Fibroblast of villous mesenchyme (primary cell): ENCODE measurements at places on chromosomes 4 and X. TPM values are rescaled to one million over a fixed set of nuclear protein-coding genes. Genes with fewer than 3 reads are reported as not detected.

DNA sequence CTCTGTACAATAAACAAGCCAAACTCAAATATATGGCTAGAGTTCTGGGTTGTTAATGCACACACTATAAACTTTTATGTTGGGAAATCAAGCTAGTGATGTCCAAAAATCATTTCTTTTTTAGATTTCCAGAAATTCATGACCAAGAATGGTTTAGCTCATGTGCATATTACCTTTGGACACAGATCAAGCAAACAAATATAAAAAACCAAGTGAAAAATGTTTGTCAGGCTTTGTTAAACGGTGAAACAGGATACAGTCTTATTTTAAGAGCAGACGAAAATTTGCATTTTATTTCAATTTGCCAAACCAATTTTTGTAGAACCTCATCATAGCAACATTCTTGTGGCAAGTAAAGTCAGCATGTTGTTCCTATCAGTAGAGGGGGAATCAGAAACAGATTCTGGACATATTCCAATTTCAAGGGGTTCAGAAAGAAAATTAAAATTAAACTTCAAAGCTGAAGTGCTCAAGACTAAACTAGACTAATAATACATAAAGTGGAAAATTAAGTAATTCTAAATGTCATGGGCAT, 413.6 kb downstream of the TRIML1 start:
- no peak for DNase-seq

GRCh38 chrX:131752493-131753198, 208.8 kb downstream of the OR13H1 start:
- peak; percentile 93 for DNase-seq

- DNase-seq, result no peak
Observed at GRCh38 chr4:34047363-34047762, 2197.0 kb downstream of the ARAP2 start.

DNA sequence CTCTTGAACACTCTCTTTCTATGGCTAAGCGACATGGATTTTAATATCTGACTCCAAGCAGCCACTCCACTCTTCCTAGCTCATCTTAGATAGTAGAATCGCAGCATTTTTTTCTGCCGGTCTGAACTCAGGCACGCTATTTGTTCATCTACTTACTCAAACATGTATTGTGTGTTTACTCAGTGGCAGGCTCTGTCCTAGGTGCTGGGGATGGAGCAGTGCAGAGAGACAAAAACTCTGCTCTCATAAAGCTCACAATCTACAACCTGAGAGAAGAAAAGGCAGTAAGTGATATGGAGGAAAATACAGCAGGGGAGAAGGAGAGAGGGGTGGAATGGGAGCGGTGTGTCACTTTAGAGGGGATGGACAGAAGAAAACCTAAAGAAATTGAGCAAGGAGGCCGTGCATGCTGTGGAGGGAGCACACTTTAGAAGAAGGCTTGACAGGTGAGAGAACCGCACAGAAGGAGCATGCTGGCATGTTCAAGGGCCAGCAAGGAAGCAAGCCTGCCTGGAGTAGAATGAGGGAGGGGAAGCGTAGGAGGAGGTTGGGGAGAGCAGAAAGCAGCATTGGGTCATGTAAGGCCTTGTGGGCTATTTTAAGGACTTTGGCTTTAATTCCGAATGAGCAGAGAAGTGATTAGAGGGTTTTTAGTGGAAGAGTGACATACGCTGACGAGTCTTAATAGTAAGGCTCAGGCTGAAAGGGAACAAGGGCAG, 132.0 kb downstream of the ANK2 start:
- peak; percentile 7 for DNase-seq

DNA sequence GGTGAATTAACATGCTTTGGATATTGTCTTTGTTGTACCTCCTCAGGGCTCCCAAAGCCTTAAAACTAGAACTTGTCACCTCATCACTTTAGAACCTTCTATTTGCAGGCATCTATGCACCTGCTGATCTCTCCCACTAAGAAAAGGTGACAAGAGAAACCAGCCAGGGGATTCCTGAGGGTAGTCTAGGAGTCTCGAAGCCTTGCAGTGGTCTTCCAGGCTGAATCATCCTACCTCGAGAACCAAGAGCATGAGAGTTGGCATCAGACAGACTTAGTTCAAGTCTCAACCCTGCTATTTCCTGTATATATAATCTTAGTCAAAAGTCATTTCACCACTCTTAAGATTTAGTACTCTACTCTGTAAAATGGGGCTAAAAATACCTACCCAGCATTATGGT, 29.6 kb downstream of the RTL5 start:
- DNase-seq, result no peak

DNA sequence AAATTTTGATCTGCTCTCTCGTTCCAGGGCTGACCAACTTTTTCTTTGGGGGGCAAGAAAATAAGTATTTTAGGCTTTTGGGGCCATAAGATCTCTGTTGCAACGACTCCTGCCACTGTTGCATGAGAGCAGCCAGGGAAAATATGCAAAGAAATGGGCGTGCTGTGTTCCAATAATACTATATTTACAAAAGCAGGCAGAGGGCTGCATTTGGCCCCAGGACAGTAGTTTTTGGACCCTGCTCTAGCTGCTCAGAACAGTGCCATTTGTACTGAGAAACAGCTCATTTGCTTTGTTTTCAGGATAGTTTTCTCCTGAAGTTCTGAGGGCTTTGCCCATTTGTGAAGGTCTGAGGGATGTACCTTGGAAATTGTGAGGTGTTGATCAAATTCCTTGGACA, 135.1 kb upstream of the MBNL3 start:
- no peak for DNase-seq

DNA sequence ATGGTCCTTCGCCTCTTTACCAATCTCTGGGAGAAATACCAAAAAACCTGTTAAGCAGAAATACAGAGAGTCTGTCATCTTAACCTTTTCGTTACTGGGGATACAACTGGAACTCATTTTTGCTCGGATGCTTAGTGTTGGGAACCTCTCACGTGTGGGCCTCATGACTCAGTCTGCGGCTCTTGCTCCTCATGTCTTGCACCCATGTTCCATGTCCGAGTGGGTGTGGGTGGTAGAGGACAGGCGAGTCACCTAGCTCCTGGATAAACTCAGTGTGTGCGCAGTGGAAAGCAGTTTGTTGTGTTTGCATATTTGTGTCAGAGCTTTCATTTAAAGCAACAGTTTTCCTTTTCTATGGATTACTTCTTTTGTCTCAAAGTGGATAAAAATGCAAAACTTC, 70.6 kb downstream of the TNIP2 start:
- peak; percentile 18 for DNase-seq

DNA sequence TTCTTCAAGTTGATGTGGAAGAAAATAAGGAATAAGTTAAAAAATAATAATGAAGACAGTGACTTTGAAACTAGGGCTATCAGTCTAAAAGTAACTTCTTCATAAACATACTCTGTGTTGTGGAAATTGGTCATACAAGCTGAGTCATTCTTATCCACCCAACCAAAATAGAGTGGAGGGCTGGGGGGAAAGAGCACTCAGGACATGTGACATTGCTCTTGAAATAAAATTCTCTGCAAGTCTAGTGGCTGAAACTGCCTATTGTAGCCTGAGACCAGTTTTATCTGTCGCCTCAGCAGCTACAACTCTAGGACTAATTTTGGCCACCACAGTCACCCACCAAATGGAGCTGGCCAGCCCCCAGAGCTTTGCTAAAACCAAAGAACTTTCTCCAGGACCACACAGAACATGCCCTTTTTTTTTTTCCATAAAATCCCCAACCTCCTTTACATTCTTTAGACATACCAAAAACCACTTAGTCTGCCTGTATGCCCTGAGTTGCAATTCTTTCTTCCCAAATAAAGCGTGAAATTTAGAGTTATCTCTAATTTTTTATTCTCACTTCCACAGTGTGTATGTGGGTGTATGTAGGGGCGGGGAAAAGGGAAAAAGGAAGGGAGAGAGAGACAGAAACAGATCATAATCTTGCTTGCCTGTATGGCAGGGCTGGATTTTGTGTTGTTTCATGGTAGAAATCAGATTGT, 23.0 kb upstream of the SLC25A4 start:
- no peak for DNase-seq

- no peak for DNase-seq
Observed at GRCh38 chr4:109723110-109723509, 6.8 kb downstream of the PLA2G12A start.

- DNase-seq, result no peak
Observed at GRCh38 chr4:112282860-112283667, 2.6 kb downstream of the TIFA start.

- DNase-seq, result no peak
Observed at GRCh38 chr4:37324546-37324945, 80.0 kb downstream of the NWD2 start.

GRCh38 chr4:81790477-81790876, 318.8 kb upstream of the RASGEF1B start:
- DNase-seq, result no peak

DNA sequence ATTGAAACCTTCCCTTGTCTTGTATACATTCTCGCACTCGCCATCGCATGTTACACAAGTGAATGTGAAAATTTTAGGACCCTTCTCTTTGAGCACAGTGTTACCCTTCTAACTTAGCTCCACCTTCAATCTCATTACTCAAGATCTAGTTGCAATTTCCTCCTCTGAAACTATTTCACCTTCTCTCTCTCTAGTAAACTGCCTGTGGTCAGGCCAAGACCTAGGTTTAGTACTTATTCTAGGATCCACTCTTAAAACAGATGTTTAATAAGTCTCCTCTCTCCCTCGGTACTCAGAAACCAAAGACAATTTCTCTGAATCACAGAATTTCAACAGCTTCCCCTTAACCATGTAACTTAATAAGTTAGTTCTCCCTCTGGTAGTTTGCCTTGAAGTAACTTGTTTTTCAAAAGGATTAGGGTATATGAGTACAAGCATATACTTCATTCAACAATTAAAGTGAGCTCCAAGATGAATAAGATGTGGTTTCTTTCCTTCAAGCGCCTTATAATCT, 156.0 kb downstream of the SH3KBP1 start:
- DNase-seq, result no peak

- no peak for DNase-seq
Observed at GRCh38 chr4:183984566-183984965, 79.5 kb downstream of the STOX2 start.

- DNase-seq, result no peak
Observed at GRCh38 chr4:165600959-165601683, 222.3 kb downstream of the CPE start.

DNA sequence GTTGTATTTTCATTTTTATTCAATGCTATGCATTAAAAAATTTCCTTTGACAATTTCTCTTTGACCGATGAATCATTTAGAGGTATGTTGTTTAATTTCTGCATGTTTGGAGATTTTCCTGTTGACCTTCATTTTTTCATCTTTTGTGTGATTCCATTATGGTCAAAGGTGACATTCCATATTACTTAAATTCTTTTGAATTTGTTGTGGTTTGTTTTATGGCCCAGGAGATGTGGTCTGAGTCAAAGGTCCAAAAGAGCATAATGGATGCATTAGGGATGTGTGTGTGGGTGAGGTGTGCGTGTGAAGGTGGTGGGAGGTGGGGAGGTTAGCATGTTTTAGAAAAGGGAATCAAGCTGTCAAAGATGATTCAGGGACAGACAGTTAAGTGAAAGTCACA, 76.0 kb upstream of the GIMD1 start:
- DNase-seq, result no peak

- DNase-seq, result no peak
Observed at GRCh38 chrX:23317799-23318724, 16.6 kb upstream of the PTCHD1 start.

GRCh38 chrX:106921637-106922036, 1.4 kb downstream of the CLDN2 start:
- peak; percentile 11 for DNase-seq

GRCh38 chr4:182019148-182019652, 224.0 kb upstream of the TENM3 start:
- no peak for DNase-seq

GRCh38 chr4:18209448-18209847, 187.9 kb upstream of the LCORL start:
- no peak for DNase-seq

DNA sequence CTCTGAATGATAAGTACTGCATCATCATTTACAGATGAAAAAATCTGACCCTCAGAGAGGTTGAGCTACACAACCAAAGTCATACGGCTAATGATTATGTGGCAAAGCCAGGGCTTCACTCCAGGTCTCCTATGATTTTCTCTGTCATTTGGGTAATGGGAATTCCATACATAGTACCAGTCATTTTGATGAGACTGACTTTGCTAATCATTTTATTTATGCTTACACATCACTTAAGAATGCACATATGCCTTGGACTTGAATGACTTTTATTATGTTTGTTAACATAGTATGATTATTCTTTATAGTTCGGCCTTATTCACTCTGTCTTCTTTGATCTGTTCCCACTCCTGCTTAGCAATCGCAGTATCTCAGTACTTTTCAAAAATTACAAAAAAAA, 255.1 kb upstream of the GPRIN3 start:
- DNase-seq, result peak; percentile 10

GRCh38 chr4:166169111-166169510, 296.1 kb downstream of the TLL1 start:
- peak; percentile 10 for DNase-seq

DNA sequence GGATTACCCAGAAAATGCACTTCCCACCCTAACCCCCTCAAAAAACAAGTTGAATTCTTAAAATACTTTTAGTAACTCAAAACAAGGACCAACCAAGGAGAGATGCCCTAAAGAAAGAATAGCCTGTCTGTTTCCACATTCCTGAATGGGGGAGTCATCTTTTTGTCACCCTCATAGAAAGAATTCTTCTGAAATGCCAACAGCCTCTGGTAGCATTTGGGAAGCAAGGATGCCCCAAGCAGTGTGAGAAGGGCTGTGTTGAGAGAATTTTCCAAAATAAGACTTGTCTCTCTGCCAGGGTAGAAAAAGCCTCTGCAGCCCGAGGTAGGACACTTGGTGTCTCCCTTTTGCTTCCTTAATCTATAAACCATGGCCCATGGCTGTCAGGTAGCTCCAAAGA, 173.1 kb upstream of the VCX3A start:
- DNase-seq, result no peak

DNA sequence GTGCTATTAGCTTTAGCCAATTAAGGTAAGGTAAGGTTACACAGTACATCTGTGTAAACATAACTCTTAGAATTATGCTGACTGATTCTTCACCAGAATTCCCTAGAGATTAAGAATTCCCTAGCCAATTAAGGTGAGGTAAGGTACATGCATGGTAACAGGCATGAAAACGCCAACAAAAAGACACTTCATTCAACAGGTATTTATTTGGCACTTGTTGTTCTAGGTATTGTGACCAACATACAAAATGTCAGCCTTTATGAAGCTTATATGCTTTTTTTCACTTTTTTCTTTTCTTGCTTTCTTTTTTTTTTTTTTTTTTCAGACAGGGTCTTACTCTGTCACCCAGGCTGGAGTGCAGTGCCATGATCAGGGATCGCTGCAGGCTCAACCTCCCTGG, 47.2 kb downstream of the EDNRA start:
- no peak for DNase-seq

- no peak for DNase-seq
Observed at GRCh38 chr4:83910693-83911092, 374.8 kb downstream of the GPAT3 start.

USP27X gene
- 2.6 TPM in 2 replicates for total RNA-seq

CENPVL1 gene
- not detected in 2 replicates for total RNA-seq

PCDH19 gene
- 0.32 and 0.86 TPM in 2 replicates for total RNA-seq

ALB gene
- not detected in 2 replicates for total RNA-seq

SYP gene
- total RNA-seq, result under 0.01 TPM in 1 of 2 replicates, not detected in the other

ATP10D gene
- 43.8 and 58.3 TPM in 2 replicates for total RNA-seq

NEXMIF gene
- total RNA-seq, result not detected in 2 replicates

CXCL1 gene
- 17.4 and 134 TPM in 2 replicates for total RNA-seq

GLRA2 gene
- total RNA-seq, result 0.32 TPM in 1 of 2 replicates, not detected in the other

USP17L10 gene
- not detected in 2 replicates for total RNA-seq

ETDB gene
- not detected in 2 replicates for total RNA-seq

CCDC158 gene
- total RNA-seq, result under 0.01 and 0.43 TPM in 2 replicates

ZMAT1 gene
- 0.43 and 0.64 TPM in 2 replicates for total RNA-seq

REPS2 gene
- 0.32 and 0.43 TPM in 2 replicates for total RNA-seq

HMGB3 gene
- total RNA-seq, result 13.9 and 14.7 TPM in 2 replicates

ARAP2 gene
- total RNA-seq, result 4.8 and 11.2 TPM in 2 replicates

MCF2 gene
- under 0.01 TPM in 2 replicates for total RNA-seq
